ENCODE measurements at places on chromosomes 1 and 21.

DNA sequence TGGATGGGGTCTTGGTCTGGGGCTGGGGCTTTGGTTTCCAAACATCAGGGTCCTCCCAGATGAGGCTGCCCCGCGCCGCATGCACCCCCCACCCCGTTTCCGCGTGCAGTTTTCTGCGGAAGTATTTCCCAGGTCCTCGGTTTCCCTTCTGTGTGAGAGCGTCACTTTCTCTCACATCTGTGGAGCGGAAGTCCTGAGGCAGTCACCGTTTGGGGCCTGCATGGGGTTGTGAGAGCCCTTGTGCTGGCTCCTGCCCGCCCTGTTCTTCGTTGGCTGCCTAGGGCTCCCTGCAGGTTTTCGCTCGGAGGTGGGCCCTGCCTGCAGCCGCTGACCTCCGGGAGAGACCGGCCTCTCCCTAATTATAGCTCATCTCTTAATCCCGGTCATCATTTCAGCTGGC is 88.0 kb downstream of the GALNT2 start:
- DNase-seq = no peak

DNA sequence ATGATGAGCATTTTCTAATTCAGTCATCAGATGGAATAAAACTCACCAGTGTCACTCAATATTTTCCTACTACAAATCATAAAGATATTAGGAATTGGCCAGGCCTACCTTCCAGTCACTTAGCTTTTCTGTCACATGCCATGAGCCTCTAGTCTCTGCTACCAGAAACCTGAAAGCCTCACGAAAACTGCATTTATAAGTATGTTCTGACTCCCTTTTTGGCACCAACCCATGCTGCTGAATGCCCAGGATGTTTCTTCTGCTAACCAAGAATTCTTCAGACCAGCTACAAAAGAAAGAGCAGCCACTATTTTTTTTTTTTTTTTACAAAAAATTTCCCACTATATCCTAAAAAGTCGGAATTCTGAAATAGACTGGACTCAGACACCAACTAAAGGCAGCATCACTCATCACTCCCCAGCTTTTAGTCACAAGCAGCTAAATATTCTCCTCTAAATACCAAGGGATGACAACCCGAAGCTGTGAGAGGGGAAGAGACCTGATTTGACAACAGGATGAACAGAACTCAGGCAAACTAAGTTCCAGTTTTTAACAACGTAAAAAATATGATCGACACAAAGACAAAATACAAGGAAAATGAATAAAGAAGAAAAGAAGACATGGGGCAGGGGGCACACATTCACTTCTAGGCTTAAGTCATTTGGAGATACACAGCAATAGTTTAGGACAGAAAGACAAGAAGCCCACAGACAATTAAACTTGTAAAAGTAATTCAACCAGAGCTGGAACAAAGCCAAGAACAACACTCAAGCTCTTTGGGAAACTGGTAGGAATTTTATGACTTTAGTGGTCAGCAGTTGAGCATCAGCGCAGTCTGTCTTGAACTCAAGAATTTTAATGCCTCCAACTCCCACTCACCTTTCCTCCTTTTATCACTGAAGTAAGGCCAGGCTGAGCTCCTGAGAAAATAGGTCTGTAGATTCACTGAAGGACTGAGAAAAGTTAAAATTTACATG is 1.7 kb downstream of the DCAF8 start:
- no peak for DNase-seq

DNA sequence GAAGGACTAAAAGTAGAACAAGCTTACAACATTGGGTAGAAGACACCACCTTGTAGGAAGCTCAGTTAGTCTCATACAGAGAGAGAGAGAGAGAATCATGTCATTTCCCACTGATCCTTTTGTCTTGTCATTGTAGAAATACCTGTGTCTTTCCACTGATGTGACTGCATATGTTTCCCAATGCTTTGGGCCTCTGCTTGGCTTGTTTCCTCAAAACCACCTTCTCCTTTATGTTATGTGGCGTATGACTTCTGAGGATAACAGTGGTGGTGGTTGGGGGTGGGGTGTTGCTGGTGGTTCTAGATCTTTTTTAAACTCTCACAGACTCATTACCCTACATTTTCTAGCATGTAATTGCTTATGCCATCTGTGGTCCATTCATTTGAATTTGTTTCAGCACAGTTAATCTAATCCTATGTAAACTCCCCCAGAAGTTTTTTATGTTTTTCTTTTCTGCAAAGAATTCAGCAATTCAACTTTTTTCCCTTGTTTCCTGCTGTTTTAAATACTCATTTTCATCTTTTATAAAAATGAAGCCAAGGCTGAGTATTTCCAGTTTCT is 9.3 kb downstream of the RGL1 start:
- DNase-seq = no peak

DNA sequence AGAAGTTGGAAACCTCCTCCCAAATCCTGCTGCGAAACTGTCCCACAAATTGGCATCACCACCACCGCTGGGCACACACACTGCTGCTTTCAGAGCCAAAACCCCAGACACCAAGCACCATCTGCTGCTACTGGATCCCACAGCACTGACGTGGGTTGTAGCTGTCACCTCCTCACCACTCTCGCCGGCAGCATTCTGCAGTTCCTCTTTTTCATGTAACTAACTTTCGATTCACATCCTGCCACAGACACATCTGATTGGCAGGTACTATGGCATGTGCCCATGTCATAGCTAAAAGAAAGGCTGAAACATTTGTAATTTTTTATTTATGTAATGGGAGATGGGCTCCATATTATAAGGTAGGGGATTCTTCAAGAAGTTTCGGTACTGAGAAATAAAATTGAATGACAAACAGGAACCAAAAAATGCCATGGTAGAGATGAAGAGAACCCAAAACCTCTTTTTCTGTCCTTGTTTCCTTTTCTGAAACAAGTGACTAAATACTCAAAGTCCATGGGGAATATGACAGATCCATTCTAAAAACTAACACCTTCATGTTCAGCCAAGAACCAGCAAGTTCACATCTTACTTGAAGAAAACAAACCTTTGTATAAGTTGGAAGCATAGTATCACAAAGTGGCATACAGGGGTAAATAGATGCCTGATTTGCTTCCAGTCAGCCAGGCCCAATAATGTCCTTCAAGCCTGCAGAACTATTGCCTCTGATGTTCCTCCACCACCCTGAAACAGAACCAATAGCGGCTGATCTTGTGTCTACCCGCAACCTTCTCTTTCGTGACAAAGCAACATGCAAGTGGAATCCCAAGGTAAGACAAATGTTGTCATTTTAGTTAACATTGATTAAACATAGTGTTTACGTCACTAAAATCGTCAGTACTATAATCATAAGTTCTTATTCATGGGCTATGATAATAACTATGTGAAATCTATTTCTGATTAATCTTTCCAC is 26.6 kb upstream of the RGS13 start:
- peak; percentile 74 for DNase-seq

DNA sequence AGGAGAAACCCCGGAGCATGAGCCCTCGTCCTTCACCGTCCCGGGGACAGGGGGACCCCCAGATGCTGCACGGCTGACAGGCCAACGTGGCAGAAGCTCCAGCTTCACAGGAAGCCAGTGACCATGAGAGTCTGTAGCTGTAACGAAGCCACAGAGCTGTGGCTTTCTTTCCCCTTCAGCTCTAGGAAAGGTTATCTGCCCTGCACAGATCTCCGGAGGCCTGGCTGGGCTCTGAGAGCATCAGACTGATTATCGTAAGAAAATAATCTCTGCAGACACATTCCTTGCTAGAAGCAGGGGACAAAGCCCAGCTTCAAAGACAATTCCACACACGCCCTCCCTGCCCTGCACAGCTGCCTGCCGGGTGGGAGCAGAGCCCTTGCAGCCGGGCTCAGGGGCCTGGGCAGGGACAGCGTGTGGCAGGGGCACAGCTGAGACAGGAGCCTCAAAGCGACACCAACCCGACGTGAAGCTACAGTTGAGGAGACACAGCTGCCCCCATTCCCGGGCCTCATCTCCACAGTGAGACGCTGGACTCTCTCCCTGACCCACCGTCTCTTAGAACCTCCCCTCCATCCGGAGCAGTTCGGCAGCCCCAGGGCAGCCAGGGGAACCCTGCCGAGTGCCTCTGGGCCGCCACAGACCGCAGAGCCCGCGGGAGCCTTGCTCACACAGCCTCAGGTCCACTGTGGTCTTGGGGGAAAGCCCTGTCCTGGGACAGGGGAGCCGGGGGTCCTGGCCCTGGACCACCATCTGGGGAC is 30.6 kb downstream of the POFUT2 start:
- DNase-seq = no peak

- DNase-seq = no peak
Measured at GRCh38 chr1:47213230-47213963, 18.6 kb downstream of the TAL1 start.

GRCh38 chr1:216194721-216195120 is 228.5 kb downstream of the USH2A start:
- DNase-seq = no peak

GRCh38 chr1:214983126-214983869 is 99.2 kb upstream of the KCNK2 start:
- no peak for DNase-seq

- DNase-seq = no peak
Measured at GRCh38 chr1:100360790-100361510, 8.6 kb downstream of the CDC14A start.

- DNase-seq = peak; percentile 35
Measured at GRCh38 chr1:17059391-17060305, 5.8 kb upstream of the SDHB start.

DNA sequence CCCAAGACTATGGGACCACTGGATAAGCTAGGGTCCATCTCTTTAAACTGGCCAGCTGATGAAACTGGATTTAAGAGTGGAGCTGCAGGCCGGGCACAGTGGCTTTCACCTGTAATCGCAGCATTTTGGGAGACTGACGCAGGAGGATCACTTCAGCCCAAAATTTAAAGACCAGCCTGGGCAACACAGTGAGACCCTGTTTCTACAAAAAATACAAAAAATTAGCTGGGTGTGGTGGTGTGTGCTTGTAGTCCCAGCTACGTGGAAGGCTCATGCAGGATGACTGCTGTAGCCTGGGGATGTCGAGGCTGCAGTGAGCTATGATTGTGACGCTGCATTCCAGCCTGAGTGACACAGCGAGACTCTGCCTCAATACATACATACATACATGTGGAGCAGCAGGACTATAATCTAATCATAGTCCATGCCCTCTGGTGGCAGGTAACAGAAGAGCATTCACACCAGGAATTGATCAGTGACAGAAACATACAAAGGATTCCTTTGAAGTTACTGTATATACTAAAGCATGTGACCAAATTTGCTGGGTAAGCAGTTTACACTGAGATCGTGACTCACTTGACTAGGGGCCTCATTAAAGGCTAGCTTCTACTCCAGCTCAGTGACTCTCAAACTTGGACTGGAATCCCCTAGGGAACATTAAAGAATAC is 101.5 kb upstream of the SLFNL1 start:
- no peak for DNase-seq

GRCh38 chr1:32715901-32716311 is 13.3 kb upstream of the SYNC start:
- no peak for DNase-seq

- DNase-seq = no peak
Measured at GRCh38 chr1:112048421-112048820, 59.0 kb upstream of the KCND3 start.

DNA sequence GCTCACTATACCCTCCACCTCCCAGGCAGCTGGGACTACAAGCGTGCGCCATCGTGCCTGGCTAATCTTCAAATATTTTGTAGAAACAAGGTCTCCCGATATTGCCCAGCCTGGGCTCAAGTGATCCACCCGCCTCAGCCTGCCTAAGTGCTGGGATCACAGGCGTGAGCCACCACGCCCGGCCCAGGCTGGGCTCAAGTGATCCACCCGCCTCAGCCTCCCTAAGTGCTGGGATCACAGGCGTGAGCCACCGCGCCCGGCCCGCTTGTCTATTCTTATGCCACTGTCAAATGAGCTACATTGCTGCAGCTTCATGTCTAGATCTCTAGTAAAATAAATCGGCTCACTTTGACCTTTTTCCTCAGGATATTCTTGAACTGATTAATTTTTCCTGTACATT is 107.7 kb upstream of the COL6A1 start:
- no peak for DNase-seq

DNA sequence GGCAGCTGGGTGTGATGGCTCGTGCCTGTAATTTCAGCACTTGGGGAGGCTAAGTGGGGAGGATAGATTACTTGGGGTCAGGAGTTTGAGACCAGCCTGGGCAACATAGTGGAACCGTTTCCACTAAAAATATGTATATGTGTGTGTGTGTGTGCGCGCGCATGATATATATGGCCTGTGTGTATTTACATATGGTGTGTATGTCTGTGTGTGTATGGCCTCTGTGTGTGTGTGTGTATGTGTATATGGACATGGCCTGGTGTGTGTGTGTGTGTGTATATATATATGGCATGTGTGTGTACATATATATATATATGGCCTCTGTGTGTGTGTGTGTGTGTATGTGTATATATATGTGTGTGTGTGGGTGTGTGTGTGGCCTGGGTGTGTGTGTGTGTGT is 16.0 kb upstream of the SLC2A7 start:
- no peak for DNase-seq

- no peak for DNase-seq
Measured at GRCh38 chr1:188888386-188888785, 1589.3 kb downstream of the BRINP3 start.

- DNase-seq = no peak
Measured at GRCh38 chr21:44923480-44924084, 2.9 kb upstream of the ITGB2 start.

- DNase-seq = no peak
Measured at GRCh38 chr1:180988253-180988752, 34.4 kb downstream of the STX6 start.

GRCh38 chr1:4674676-4675075 is 20.3 kb downstream of the AJAP1 start:
- no peak for DNase-seq

- no peak for DNase-seq
Measured at GRCh38 chr1:93080179-93080823, 1.2 kb downstream of the MTF2 start.

- DNase-seq = no peak
Measured at GRCh38 chr1:245790441-245790840, 635.7 kb downstream of the KIF26B start.

DNA sequence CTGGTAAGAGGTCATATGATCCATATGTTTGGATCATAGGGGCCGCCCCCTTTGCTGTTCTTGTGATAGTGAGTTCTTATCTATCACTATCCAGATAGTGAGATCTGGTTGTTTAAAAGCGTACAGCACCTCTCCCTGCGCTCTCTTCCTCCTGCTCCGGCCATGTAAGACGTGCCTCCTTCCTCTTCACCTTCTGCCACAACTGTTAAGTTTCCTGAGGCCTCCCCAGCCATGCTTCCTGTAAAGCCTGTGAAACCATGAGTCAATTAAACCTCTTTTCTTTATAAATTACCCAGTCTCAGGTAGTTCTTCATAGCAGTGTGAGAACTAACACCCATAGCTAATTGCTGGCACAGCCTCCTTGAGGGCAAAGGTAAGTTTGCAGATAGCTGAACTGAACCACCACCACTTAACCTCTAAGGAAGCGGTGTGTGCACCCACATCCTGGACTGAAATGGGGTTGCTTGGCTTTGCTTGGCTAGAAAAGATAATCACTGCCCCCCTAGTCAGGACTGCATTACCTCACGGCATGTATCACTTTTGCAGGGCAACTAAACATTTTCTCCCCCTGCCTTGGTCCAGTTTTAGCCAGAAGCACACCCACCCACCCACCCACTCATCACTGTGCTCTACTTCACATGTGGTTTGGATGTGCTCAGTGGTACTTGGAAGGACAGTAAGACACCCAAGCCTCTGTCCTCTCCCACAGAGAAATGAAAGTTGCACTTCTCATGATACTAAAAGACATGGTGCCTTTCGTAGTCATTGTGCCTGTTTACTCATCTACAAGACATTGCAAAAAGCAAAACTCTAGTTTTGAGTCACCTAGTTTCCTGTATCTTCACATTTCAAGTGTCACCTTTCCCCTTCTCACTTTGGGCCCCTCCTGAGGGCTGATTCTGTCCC is 23.1 kb upstream of the PTAFR start:
- DNase-seq = peak; percentile 56

All from CD4-positive, alpha-beta T cell treated with Interleukin-17A for 4 hours (primary cell).